ENCODE measurements at places on chromosomes 5 and 9.

- DNase-seq: no peak
These were observed 354.8 kb downstream of the PDE4D start for GRCh38 chr5:59538750-59539121.

DNA sequence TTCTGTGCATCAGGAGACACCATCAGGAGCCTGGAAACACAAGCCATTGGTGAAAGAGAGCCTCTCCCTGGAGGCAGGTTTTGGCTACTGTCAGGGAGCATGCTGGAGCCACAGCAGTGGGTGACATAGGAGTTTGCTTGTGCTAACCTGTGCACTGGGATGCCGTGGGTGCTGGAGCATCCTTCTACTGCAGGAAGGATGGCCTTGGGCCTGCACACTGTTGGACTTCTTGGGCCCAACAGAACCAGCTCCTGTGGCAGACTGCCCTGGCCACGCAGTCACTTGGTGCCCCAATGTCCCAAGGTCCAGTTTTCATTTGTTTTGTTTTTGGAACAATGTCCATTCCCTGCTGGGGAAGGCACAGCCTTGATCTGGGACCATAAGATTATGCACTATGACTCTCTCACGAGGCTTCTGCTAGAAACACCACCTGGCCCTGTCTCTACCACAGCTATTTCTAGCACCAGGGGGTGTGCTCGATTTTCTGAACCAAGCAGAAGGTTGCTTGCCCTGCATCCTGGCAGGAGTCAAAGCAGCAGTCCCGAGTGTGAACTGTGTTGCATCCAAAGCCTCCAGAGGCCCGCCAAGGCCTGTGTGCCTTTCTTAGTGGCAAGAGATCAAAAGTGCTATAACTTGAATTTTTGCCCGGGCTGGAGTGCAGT lies 5.5 kb upstream of the LTC4S start:
- DNase-seq: no peak

DNA sequence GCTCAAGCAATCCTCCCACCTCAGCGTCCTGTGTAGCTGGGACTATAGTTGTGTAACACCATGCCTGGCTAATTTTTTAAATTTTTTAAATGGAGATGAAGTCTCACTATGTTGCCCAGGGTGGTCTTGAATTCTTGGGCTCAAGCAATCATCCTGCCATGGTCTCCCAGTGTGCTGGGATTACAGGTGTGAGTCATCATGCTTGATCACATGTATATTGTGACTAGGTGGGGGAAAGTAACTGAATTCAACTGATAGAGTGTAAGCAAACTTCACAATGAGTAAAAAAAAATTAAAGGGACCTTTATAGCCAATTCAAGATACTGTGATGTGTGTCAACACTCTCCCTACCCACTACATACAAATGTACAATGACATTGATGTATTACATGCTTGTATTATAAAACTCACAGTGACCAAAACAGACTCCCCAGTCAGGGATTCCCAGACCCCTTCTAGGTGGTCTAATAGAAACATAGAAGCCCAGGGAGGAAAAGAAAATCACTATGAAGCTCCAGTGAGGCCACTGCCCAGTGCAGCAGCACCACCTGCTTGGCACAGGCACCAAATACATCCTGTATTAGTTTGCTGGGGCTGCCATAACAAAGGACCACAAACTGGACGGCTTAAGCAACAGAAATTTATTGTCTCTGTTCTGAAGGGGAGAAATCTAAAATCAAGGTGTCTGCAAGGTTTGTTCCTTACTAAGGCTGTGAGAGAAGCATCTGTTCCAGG lies 8.8 kb downstream of the PLGRKT start:
- no peak for DNase-seq

DNA sequence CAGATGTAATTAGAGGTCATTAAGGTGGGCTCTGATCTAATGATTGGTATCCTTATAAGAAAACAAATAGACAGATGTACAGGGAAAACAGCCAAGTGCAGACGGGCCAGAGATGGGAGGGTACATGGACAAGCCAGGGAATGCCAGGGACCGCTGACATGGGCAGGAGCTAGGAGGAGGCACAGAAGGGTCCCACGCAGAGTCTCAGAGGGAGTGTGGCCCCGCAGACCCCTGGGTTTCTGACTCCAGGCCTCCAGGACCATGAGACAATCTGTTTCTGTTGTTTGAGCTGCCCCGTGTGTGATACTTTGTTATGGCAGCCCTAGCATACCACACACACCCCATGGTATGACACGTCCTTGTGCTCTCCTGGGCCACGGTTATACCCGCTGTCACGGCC lies 29.1 kb downstream of the GADD45G start:
- DNase-seq: no peak

DNA sequence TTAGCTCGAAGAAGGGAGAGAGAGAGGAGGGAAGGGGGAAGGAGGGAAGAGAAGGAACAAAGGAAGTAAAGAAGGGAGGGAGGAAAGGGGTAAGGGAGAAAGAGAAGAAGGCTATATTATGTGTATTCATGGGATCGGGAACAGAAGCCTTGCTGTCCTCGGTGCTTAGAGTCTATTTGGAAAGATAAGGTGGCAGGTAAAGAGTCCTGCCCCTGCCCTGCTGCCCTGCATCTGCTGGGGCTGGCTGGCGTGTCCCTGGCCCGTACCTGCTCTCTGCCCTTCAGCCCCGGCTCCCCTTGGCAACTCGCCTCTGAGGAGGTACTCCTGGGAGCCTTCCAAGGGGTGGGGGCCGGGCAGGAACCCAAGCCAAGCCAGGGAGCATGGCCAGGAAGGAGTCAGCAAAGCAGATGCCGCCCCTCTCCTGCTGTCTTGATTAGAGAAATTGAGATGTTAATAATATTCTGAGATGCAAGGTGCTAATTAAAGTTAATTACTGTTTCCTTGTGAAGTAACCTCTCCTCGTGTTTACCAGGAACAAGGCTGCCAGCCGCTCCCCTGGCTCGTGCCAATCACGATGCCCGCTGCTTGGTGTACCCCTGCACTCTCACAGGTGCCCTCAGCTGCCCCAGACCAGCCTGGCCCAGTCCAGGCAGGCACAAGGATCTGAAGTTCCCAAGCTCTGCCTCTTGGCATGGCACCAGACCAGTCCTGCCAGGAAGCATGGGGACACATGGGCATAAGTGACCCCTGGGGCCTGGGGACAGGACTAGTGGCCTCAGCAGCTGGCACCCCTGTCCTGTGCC lies 36.6 kb downstream of the PCDH1 start:
- no peak for DNase-seq

DNA sequence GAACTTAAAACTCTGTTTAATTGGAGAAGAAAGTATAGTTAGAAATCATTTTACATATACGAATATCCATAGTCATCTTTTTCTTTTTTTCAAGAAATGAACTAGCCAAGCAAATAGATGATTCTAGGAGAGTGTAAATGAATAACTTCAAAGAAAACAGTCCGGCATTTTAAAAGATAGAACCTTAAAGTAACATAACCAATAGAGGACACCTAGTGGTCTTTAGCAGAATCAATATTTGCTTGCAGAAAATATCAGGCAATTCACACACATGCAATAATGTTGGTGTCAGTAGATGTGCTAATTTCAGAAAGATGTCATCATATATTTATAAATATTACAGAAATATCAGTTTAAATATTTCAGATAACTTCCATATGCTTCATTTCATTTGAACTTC lies 57.1 kb downstream of the HCN1 start:
- no peak for DNase-seq

- no peak for DNase-seq
These were observed 6.6 kb upstream of the ERBIN start for GRCh38 chr5:65919773-65920172.

DNA sequence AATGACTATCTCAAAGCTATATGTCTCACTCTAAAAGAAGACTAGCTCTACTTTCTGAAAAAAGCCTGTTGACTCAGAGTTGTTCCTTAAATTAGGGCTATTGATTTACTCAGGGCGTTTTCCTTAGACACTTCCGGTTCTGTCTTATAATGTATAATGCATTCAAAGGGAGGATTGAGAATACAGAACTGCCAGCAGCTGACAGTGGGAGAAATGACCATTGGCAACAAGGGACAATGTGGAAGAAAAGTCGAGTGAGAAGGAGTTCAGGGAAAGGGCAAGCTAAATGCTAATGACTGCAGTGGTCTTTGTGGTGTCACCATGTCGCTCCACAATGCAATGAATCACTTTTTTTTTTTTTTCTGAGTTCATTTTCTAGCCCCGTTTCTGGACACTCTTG lies 65.7 kb upstream of the ANKH start:
- no peak for DNase-seq

DNA sequence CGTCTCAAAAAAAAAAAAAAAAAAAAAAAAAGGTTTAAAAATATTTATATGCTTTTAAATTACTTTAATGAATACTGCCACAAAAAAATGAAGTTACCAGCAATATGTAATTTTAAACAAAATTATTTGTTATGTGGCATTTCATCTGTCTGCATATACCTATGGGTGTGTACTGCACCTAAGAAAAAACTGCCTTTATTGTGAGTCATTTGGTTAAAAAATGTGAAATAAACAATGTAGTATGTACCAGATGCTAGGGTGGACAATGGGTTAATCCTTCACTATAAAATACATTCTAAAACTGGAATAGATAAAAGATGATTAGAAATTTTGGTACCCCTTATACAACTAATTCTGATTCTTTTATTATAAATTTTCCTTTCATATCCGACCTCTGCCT lies 12.3 kb downstream of the CHD1 start:
- DNase-seq: no peak

DNA sequence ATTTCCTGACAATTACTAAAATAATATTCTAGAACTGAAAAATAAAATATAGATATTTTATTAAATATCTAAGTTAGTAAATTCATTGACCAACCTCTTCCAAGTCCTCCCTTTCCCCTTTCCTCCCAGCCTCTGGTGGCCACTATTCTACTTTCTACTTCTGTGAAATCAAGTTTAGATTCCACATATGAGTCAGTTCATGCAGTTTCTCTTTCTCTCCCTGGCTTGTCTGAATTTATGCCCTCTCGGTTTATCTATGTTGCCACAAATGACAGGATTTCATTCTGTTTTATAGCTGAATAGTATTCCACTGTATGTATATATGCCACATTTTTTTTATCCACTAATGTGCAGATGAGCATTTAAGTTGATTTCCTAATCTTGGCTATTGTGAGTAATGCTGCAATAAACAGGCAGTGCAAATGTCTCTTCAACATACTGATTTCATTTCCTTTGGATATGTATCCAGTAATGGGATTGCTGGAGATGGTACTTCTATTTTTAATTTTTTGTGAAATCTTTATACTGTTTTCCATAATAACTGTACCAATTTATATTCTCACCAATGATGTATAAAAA lies 52.3 kb downstream of the WDR36 start:
- DNase-seq: peak; percentile 58

DNA sequence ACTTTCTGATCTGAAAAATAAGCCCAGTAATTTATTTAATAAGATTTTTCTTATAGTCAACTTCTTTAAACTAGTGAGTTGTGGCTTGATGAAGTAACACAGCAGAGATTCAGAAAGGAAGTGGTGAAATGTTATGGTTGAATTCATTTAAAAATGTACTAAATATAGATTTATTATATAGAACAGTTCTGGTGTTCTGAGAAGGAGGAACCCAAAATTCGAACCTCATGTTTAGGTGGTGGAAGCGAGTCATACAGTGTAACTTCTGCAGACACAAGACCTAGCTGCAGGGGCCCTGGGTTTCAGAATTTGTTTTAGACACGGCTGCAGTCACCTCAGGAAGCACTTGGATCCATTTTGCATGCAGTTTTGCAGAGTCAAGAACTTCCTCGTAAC lies 188.2 kb downstream of the TRIO start:
- DNase-seq: no peak

GRCh38 chr9:117365438-117365837 lies 49.4 kb downstream of the ASTN2 start:
- no peak for DNase-seq

DNA sequence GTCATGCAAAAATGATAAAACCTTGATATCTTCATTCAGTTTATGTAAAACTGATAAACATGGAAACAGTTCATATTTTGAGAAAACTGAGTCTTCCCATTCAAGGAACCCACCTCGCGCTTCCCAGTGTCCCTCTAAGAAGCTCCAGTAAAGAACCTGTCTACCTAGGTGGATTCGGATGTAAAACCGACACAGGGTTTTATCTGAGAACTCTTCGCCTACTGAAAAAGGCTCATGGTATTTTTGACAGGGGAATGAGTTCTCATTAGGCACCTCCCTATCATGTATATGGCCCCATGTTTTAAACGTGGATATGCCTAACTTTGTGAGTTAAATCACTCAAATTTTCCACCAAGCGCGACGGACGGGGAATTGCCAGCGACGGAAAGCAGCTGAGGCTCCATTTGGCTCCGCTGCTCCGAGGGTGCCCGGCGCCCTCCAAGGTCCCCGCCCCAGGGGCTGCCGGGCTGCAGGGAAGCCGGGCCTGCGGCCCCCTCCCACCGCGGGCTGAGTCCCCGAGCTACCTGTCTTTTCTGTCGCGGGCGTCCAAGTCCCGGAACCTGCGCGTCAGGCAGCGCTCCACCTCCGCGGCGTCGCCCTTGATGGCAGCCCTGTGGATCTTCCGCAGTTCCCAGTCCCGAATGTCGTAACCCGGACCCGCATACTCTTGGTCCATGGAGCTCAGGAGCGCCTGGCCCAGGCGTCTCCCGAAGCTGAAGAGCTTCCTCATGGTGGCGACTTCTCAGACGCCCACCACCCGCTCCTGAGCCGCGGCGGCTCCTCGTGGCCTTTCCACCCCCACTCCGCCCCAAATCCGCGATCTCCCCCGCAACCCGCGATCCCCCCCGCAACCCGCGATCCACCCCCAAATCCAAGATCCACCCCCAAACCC lies 594 bp downstream of the ANKRD18A start:
- peak; percentile 12 for DNase-seq

GRCh38 chr5:173247510-173247909 lies 12.5 kb upstream of the NKX2-5 start:
- no peak for DNase-seq

DNA sequence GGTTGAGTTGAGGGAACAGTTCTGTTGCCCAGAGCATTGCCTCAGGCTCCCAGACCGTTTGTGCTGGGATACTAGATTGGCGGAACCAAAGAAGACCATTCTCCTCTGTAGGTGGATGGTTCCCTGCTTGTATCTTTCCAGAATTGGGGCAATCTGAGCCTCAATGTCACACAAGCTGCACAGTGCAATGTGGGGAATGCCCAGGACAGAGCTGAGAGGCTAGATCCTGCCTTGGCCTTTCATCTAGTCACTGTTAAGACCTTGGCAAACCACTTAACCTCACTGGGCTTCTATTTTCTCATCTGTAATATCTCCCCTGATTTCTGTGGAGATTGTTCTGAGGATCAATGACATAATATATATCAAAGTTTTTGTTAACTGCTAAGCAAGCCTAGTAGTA lies 16.9 kb upstream of the ERAP2 start:
- no peak for DNase-seq

- peak; percentile 7 for DNase-seq
These were observed 75.6 kb upstream of the PRSS3 start for GRCh38 chr9:33719581-33720374.

Data from T-helper 2 cell (primary cell).